Retina (tissue), 1 donor: ENCODE measurements at places on chromosomes 2 and 18.

DNA sequence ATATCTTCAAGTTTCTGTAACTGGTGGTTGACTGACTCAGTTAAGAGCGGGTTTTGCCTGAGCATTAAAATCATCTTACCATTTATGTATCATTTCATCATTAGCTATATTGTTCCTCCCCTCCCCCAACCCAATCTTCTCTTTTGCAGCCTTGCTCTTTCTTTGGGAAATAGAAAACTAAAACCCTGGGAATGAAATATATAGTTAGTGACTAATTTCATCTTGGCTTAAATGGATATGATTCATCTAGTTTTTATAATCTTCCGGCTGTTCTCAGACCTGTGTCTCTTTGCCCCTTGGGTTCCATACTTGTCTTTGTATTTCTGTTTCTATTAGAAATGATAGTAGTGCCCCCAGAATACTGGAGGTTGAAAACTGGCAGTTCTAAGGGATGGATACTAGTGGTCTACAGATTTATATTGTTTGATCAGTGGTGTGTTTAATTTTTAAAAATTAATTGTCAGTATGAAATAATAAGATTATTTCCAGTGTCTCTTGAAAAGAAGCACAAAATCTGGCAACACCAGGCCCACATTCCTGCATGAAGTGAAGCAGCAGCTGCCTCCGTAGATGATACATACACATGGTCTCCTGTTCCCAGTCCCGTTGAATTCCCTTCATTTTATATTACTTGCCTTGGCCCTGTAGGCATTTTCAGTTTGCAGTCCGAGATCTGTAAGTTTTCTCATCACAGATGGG lies 44.5 kb downstream of the PHLPP1 start:
- no peak for DNase-seq

GRCh38 chr2:127747621-127748020 lies 46.3 kb downstream of the SFT2D3 start:
- DNase-seq, result no peak

- no peak for DNase-seq
Measured at GRCh38 chr2:70570041-70570661, 16.5 kb upstream of the TGFA start.

GRCh38 chr2:215722125-215722524 lies 286.3 kb upstream of the FN1 start:
- DNase-seq, result no peak

GRCh38 chr18:75216212-75216910 lies 5.8 kb downstream of the TSHZ1 start:
- DNase-seq, result no peak

GRCh38 chr18:79523206-79523735 lies 127.5 kb downstream of the NFATC1 start:
- no peak for DNase-seq

GRCh38 chr18:50006470-50007046 lies 188.4 kb downstream of the MYO5B start:
- DNase-seq, result no peak

DNA sequence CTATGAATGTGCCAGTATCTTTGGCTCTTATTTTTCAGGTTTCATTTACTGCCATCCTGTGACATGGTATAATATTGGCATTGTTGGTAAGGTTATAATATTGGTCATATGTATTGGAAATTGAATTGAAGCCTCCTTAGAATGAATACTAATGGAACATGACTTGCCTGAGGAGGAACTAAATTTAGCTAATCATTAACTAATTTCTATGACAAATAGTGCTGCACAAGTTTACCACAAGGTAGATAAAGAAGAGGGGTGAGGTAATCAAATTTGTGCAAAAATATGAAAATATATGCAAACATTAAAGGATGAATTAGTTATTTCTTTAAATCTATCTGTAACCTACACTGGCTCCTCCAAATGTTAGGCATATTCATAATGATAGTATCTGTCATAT lies 43.2 kb upstream of the ORC2 start:
- DNase-seq, result no peak

- no peak for DNase-seq
Measured at GRCh38 chr2:44663471-44664073, 277.9 kb upstream of the SIX3 start.

GRCh38 chr18:76765649-76766048 lies 56.7 kb upstream of the ZNF236 start:
- no peak for DNase-seq

DNA sequence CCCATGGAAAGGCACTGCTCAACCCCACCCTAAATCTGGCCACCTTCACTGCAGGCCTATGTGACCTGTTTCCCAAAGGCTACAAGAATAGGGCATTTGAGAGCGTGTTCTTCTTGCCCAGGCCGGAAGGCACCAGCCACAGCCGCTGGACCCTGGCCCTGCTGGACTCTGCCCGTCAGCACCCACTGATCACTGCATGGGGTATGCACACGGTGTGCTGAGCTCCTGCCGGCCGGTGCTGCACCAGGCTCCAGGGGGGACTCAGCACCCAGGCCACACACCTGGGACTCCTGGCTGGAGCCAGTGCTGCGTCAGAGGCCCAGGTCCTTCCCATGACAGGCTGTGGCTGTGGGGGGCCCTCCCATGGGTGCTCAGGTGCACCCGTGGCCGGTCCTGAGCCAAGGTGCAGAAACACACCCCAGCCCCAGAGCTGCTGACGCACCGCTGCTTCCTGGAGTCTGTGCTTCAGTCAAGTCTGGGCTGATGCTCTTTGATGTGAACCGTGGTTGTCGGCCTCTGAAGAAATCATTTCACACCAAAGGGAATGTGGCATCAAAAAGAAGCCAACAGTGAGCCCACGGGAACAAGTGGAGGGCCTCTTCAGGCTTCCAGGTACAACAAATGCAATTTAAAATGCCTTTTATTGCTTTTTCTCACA lies 6.5 kb downstream of the KCNG2 start:
- no peak for DNase-seq

DNA sequence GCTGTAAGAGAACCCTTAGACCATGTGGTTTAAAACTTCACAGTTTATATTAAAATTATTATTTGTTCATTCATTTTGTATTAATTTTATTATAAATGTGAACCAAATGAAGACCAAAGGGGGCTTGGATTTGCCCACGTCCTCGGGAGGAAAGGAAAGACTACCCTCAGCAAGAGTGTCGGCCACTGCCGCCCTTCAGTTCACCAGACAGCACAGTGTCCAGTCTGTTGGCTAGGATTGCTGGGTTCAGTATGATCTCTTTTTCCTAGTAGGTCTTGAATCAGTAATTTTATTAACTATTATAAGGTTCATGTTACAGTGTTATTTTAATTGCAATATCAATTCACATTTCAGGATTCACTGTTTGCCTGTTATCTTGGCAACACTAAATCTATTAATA lies 78.2 kb upstream of the CHRNA1 start:
- DNase-seq, result no peak

GRCh38 chr2:75787532-75788132 lies 76.9 kb upstream of the GCFC2 start:
- peak; percentile 40 for DNase-seq

DNA sequence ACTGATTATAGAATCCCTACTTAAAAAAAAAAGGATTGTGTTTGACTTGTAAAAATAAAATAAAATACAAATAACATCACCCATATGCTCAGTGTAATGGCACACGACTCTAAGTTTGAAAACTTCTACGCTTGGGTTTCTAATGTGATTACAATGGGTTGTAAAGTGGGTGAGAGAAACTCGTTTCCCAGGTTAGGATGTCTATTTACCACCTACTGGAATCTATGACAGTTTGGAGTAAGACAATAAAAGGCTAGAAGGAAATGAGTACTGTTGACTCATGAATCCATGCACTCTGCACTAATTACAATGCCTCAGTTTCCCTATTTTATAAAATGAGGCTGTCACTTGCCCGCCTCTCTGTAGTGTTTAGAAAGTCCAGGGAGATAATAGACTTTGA lies 204.2 kb upstream of the FBXO11 start:
- no peak for DNase-seq

GRCh38 chr2:174787487-174788205 lies 23.4 kb upstream of the CHRNA1 start:
- DNase-seq, result peak; percentile 45

DNA sequence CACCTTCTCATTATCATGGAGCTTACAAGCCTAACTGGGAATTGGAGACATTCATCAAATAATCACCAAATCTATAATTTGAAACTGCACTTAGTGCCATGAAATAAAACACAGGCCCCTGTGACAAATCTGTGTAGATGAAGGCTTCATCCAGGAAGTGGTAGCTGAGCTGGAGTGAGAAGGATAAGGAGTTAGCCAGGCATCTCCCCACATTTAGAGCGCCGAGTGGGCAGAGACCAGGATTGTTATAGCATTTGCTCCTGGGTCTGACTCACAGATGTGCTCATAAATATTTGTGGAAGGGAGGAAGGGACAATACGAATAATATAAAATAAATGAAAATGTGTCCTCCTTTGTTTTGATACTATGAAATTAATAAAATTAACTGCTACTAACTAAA lies 2.5 kb upstream of the MAT2A start:
- no peak for DNase-seq

- no peak for DNase-seq
Measured at GRCh38 chr2:9027884-9028283, 24.4 kb upstream of the MBOAT2 start.

GRCh38 chr2:198471291-198471690 lies 666.9 kb downstream of the PLCL1 start:
- DNase-seq, result no peak

DNA sequence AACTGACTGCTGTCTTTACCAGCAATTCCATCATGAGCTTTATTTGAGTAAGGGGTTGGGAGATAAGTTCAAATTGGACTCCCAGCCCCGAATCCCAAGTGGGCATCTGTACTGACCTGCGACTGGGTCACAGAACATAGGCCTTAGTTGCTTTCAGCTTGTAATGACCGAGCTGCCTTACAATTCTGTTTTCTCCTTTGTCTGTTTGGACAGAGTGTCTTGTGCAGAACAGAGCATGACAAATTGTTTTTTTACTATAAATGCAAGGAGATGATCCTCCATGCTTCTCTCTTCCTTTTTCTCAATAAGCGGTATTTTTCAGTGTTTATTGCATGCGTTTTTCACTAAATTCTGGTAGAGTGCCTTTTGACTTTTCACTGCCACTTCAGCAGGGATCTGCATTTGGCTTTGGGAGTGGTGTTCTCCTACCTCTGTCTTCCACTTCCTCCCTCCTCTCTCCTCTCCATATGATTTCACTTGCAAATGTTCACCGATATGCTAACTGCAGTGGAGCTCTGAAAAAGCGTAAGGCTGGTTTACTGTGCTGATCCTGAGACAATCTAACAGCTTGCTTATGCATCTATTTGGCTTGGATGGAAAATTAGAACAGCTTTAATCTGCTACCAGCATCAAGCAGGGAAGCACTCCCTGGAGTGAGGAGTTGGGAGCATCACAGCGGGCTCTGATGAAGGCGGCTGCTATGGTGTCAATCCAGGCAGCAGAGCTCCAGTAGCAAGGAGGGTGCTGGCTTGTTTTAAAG lies 158.8 kb upstream of the SMIM21 start:
- peak; percentile 14 for DNase-seq

- DNase-seq, result peak; percentile 76
Measured at GRCh38 chr2:174682578-174683391, 81.5 kb downstream of the CHRNA1 start.

GRCh38 chr18:43793910-43794309 lies 516.6 kb upstream of the SYT4 start:
- DNase-seq, result no peak

DNA sequence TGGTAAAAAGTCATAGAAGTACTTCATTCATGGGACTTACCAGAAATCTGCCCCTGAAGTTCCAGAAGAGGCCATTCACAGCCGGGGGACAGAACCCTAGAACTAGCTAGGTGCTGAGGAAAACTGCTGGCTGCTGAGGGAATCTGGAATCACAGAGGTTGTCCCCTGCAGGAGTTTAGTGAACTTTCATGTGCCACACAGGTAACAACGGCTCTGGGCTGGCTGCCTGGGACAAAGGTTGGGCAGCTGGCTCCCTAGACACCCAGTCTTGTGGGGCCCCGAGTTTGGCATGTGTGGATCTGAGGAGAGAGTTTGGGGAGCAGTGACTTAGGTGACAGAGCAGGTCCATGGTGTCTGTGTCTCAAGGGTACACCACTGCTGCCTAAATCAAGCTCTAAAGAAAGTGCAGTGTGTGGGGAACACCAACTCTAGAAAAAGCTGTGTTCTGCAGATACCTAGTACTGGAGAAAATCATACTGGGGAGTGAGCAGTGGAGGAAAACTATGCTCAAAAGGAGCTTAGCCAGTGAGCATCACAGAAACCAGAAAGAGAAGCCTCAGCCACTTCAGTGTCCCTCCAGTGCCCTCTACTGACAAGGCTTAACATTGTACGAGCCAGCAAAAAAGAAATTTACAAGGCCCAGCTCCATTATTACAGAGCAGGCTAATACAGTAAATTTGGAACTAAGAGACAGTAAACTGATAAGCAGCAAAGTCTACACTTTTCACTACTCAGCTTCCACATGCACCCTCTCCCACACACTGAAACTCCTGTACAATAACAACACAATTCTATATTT lies 15.2 kb downstream of the GALNT3 start:
- DNase-seq, result no peak

DNA sequence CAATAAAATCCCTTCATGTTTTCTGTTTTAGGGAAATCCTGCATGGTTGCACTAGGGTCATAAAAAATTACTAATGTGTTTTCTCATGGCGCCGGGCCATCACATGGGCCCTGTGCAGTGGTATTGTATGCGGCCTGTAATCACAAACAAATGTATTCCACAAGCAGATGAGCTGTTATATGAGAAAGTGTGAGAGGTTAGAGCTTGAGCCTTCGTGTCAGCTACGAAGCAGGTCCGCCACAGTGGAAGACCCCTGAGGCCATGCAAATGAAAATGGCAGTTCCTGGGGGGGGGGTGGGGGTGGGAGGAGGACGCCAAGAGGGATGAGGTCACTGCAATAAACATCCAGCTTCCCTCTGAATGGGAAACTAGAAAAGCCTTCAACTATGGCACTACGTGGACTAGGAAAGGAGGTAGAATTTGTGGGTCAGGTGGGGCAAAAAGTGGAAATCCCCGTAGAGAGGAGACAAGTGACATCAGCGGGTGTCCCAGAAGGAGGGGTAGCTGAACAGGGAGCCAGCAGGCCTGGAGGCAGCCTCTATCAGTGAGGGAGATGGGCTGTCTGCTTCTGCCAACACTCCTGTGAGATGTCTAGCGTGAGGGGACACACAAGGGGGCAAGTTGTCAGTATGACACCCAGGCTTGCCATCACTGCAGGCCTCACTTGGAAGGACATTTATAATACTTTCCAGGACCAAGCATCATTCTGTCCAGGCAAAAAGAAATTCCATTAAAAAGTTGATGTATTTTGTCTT lies 130.3 kb upstream of the CTAGE1 start:
- no peak for DNase-seq

- DNase-seq, result peak; percentile 69
Measured at GRCh38 chr2:74514368-74515270, at the start of gene TLX2. TSS of gene TLX2 (plus strand) at chr2:74514450. CDS start at chr2:74514807, 357 bp downstream.
